Naive B cell (primary cell): ENCODE measurements at places on chromosomes 12 and 14. TPM values are rescaled to one million over a fixed set of nuclear protein-coding genes. Genes with fewer than 3 reads are reported as not detected.
A peak's percentile ranks its signal among the peaks of the same experiment; 100 is the strongest.

GRCh38 chr12:17348311-17348710 lies 741.7 kb downstream of the RERGL start:
- no peaks in the 10 kb centered on the region for H3K27me3 ChIP-seq
- H3K4me1 ChIP-seq, result no peaks in the 10 kb centered on the region
- DNase-seq, result no peak
- no peaks in the 10 kb centered on the region for H3K36me3 ChIP-seq
- H3K27ac ChIP-seq, result no peak overlapping the region

Gene TAS2R8
- polyA plus RNA-seq, result not detected

GRCh38 chr12:24861766-24862540 lies 86.9 kb downstream of the BCAT1 start:
- H3K4me1 ChIP-seq, result peaks cover 8% of the 10 kb centered on the region
- no peaks in the 10 kb centered on the region for H3K27me3 ChIP-seq
- no peak for DNase-seq
- no peak overlapping the region for H3K27ac ChIP-seq
- H3K36me3 ChIP-seq, result no peaks in the 10 kb centered on the region

- no peak overlapping the region for H3K4me3 ChIP-seq
- H3K27ac ChIP-seq, result no peak overlapping the region
- no peak for DNase-seq
- no peaks in the 10 kb centered on the region for H3K4me1 ChIP-seq
Measured at GRCh38 chr12:79183003-79183402, 318.4 kb downstream of the SYT1 start.

DNA sequence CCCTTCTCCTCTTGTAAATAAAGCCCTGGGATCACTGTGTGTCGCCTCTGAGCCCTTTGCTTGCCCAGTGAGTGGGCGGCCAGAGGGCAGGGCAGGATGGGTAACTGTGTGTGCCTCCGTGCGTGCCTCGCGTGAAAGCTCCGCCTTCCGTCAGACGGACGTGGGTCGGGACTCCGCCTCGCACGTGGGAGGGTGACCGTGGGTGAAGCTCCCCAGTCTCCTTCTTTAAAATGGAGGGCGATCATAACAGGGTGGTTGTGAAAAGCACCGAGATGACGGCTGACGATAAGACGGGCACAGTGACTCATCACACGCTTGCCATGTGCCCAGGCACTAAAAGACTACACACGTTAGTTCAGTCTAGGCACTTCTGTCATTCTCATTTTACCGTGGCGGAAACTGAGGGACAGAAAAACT lies 9.2 kb downstream of the PHB2 start:
- peak overlapping the region; percentile 98 for H3K4me3 ChIP-seq
- peaks cover 69% of the 10 kb centered on the region for H3K4me1 ChIP-seq
- peak overlapping the region; percentile 94 for H3K27ac ChIP-seq
- H3K27me3 ChIP-seq, result no peaks in the 10 kb centered on the region

Gene NUBPL
- 8.2 TPM for polyA plus RNA-seq

DNA sequence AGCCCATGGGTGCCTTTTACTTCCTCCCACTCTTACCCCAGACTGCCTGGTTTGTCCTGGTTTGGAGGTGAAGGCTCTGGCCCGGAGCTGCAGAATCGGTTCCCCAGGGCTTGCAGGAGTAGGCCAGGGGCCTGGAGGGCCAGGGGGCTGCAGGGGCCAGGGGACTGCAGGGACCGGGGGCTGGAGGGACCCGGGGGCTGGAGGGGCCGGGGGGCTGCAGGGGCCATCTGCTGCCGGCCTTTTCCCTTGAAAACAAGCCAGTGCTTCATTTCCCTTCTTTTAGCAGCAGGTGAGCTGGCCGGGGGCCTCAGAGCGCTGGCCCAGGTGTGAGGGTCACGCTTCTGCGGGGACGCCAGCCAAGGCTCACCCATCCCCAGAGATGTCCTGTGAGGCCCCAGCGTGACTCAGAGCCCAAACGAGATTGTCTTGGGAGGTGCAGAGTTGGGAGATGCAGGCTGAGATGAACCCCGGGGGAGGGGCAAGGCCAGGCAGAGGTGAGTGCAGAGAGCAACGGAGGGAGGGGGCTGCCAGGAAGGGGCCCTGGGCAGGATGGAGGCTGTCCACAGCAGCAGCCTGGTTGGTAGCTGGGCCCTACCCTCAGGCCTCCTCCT lies 154.9 kb downstream of the KIF26A start:
- H3K36me3 ChIP-seq, result no peaks in the 10 kb centered on the region
- no peak overlapping the region for H3K4me3 ChIP-seq
- H3K27ac ChIP-seq, result no peak overlapping the region
- no peak for DNase-seq
- H3K4me1 ChIP-seq, result peaks cover 6% of the 10 kb centered on the region

GRCh38 chr12:125988545-125988944 lies 923.3 kb downstream of the AACS start:
- peaks cover 30% of the 10 kb centered on the region for H3K27me3 ChIP-seq
- H3K4me3 ChIP-seq, result no peak overlapping the region
- DNase-seq, result no peak
- H3K4me1 ChIP-seq, result no peaks in the 10 kb centered on the region
- H3K27ac ChIP-seq, result no peak overlapping the region

DNA sequence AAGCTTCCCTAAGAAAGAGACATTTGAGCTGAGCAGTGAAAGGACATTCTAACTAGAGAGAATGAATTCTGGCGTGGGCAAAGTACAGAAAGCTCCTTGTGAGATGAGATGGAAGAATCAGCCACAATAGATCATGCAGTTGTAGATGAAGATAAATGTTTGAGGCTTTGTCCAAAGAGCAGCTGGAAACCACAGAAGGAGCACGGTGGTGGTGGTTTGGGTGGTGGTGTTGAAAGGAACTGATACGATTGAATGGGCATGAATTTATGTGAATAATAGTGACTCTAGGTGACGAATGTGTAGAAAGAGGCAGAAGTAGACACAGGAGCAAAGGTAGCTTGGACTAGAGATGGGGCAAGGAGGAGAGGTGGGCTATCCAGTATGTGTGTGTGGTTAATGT lies 260.5 kb upstream of the TMTC1 start:
- H3K27me3 ChIP-seq, result no peaks in the 10 kb centered on the region
- H3K4me3 ChIP-seq, result no peak overlapping the region
- no peak overlapping the region for H3K27ac ChIP-seq
- no peak for DNase-seq
- no peaks in the 10 kb centered on the region for H3K36me3 ChIP-seq
- no peaks in the 10 kb centered on the region for H3K4me1 ChIP-seq

DNA sequence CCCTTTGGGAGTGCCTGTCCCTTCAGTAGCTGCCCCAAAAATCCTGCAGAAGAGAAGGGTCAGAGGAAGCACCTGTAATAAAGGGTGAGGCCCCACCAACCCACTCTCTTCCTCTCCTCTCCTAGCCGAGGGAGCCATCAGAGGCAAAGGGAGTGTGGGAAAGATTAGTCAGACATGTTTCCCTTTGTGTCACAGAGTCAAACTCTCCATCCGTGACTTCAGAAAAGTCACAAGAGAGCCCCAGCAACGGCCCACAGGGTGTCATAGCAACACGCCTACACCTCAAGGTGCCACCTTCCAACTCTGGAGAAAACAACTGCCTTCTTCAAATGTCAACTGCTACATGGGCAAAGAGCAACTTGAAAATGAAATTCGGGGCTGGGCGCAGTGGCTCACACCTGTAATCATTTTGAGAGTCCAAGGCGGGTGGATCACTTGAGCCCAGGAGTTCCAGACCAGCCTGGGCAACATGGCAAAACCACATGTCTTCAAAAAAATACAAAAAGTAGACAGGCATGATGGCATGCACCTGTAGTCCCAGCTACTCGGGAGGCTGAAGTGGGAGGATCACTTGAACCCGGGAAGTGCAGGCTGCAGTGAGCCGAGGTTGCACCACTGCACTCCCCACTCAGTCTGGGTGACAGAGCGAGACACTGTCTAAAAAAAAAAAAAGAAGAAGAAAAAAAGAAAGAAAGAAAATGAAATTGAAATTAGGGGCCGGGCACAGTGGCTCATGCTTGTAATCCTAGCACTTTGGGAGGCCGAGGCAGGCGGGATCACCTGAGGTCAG lies 17.7 kb upstream of the CD27 start:
- H3K36me3 ChIP-seq, result no peaks in the 10 kb centered on the region
- peak overlapping the region; percentile 94 for H3K27ac ChIP-seq
- peak; percentile 89 for DNase-seq
- no peaks in the 10 kb centered on the region for H3K27me3 ChIP-seq

- no peak overlapping the region for H3K27ac ChIP-seq
- H3K27me3 ChIP-seq, result no peaks in the 10 kb centered on the region
- peaks cover 85% of the 10 kb centered on the region for H3K4me1 ChIP-seq
Measured at GRCh38 chr14:22474730-22475351, 114.2 kb downstream of the DAD1 start.

Gene NRL
- 8.6 TPM for polyA plus RNA-seq

GRCh38 chr14:64060648-64061096 lies 207.9 kb downstream of the SYNE2 start:
- H3K27me3 ChIP-seq, result no peaks in the 10 kb centered on the region
- H3K27ac ChIP-seq, result no peak overlapping the region
- H3K4me1 ChIP-seq, result no peaks in the 10 kb centered on the region
- H3K36me3 ChIP-seq, result peaks cover 4% of the 10 kb centered on the region
- DNase-seq, result no peak
- H3K4me3 ChIP-seq, result no peak overlapping the region

- no peaks in the 10 kb centered on the region for H3K36me3 ChIP-seq
- no peak for DNase-seq
- H3K27me3 ChIP-seq, result no peaks in the 10 kb centered on the region
- H3K4me1 ChIP-seq, result peaks cover 37% of the 10 kb centered on the region
- peak overlapping the region; percentile 81 for H3K4me3 ChIP-seq
Measured at GRCh38 chr14:53153702-53154112, 584 bp upstream of the DDHD1 start.

DNA sequence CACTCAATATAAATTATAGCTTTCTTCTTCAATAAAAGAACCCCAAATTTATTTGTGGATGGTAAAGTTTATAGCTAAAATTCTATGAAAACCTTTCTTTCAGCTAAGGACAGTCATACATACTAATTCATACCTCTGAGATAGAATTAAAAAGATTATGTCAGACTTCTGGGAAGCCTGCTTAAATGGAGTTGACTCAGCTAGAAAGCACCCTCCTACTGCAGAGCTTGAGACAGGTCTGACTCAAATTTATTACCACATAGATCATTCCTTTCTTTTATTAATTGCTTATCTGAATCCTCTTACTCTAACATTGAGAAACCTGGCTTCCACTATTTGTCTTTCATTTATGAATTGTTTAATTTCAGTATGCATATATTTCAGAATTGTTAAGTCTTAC lies 1007.0 kb upstream of the LRFN5 start:
- DNase-seq, result no peak
- no peaks in the 10 kb centered on the region for H3K4me1 ChIP-seq
- H3K27me3 ChIP-seq, result no peaks in the 10 kb centered on the region
- H3K4me3 ChIP-seq, result no peak overlapping the region
- no peaks in the 10 kb centered on the region for H3K36me3 ChIP-seq
